ENCODE measurements at places on chromosomes 4 and X.
A peak's percentile ranks its signal among the peaks of the same experiment; 100 is the strongest.

- DNase-seq = peak; percentile 18
These were observed 421.2 kb upstream of the NWD2 start for GRCh38 chr4:36823199-36823967.

GRCh38 chrX:43525901-43526610 lies 130.0 kb upstream of the MAOA start:
- no peak for DNase-seq

DNA sequence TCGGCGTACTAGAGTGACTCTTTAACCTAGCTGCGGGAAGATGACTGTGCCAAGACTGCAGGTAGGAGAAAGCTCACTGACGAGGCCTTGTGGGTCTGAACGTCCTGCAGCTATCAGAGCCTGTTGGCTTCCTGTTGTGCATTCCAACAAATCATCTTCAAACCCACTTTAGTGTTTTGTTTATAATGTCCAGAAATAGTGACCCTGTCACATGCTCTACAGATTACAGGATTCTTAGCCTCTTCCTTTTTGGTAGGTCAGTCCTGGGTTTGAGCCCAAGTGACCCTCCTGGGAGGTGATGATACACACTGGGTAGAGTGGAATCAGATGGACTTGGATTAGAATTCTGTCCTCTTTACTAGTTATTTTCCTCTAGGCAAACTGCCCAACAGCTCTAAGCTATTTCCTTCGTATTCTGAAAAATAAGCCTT lies 33.2 kb downstream of the HTT start:
- no peak for DNase-seq

- no peak for DNase-seq
These were observed 811 bp downstream of the TMEM187 start for GRCh38 chrX:153973127-153974002.

- DNase-seq = no peak
These were observed 562.3 kb downstream of the KCNIP4 start for GRCh38 chr4:21386166-21386780.

DNA sequence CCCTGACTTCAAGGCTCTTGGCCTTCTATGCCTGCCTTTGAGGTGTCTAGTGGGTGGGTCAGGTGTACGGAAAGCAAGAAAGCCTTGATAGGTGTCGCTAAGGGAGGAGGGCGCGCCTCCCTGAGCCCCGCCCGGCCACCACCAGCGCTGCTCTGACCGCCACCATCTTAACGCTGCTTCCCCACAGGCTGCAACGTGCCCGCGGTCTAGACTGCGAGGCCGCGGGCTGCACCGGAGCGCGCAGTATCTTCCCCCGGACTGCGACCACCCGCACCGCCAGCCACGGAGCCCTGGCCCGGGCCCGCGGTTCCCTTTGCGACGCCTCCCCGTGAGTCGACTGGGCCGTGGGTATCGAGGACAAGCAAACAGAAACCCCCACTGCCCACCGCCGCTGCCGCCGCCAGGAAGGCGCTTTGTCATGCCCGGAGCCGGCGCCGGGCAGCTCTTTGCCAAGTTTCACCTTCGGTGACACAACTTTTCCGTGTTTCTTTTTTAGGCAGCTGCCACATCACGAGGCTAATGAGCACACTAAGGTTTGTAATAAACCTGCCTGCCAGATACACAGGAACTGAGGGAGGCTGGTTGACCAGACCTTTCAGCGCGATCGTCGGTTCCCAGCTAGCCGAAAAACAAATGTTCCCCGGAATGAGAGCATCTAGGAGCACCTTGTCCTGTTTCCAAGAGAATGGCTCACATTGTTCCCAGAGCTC lies 335.8 kb upstream of the F9 start:
- no peak for DNase-seq

DNA sequence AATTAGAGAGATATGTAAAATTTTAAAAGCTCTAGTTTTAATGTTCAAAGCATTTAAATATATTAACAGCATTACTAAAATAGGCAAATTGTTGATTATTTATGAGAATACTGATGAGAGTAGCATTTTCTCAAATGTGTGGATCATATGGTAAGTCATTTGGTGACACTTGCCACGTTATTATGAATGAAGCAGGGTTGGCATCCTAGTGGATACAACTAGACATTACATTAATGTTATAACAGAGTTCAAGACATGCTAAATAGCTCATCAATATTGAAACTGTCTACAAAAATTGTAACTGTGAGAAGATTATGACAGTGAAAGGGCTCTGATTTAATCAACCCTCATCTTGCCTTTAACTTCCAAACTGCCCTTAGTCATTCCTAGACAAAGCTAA lies 171.1 kb downstream of the PDGFC start:
- no peak for DNase-seq
